ENCODE measurements at places on chromosomes 3 and 15. TPM values are rescaled to one million over a fixed set of nuclear protein-coding genes. Genes with fewer than 3 reads are reported as not detected.

GP9 gene
- total RNA-seq: not detected

CGNL1 gene
- total RNA-seq: 7.8 TPM

SPTSSB gene
- total RNA-seq: not detected

STAC gene
- 0.88 TPM for total RNA-seq

SEMA6D gene
- 27.2 TPM for total RNA-seq

FBXW12 gene
- not detected for total RNA-seq

DNA sequence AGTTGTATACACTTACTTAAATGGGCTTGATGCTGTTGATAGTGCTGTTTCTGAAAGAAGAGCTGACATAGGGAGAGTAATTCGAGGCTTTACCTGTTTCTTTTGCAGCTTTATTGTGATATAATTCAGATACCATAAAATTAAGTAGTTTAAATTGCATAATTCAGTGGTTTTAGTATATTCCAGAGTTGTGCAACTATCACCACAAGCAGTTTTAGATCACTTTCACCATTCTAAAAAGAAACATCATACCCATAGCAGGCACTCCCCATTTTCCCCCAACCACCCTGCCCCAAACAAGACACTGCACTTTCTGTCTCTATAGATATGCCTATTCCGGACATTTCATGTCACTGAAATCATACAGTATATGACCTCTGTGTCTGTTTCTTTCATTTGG is 98.5 kb downstream of the MTHFS start:
- no peak for DNase-seq

DNA sequence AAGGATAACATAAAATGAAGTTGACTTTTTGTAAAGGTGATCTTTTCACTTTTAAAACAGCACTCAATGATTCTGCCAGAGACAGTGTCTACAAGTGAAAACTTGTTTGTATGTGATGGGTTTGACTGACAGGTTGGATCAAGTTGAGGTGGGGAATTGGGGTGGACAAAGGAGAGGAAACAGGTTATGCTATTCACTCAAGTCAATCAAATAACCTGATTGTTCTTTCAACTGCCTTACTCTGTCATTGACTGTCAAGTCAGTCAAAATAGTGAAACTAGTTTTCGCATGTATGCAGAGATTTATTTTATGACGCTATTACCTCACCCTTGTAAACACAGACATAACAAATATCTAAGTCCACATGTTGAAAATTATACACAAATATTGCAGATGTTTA is 187.7 kb downstream of the ROBO2 start:
- DNase-seq: no peak

- DNase-seq: peak; percentile 79
These were observed 9.4 kb downstream of the SLC51B start for GRCh38 chr15:65054333-65055200.

DNA sequence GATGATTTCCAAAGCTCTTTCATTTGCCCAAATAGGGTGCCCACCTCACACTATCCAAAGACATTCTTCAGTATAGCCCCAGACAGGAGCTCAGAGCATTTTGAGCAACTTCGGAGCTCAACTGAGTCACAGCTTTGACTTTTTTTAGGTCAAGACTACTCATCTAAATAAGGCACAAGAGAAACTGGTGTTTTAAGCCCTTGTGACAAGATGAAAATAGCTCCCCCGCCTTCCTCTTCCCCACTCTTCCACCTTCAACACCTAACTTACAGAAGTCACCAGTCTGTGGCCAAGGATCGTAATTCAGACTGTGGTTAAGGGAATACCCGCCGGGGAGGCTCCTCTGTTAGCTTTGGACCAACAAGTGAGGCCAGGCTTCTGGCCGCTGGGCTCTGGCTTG is 60.4 kb upstream of the CA12 start:
- DNase-seq: no peak

GRCh38 chr3:138371070-138371965 is 22.9 kb downstream of the MRAS start:
- DNase-seq: no peak

- no peak for DNase-seq
These were observed 79.4 kb upstream of the VEPH1 start for GRCh38 chr3:157582637-157582973.

All from ovary (tissue), 10 donors.